Amygdala (tissue), 56 donors: ENCODE measurements at places on chromosomes 4 and X.

GRCh38 chrX:39140581-39140980 is 339.3 kb downstream of the MID1IP1 start:
- DNase-seq: no peak

DNA sequence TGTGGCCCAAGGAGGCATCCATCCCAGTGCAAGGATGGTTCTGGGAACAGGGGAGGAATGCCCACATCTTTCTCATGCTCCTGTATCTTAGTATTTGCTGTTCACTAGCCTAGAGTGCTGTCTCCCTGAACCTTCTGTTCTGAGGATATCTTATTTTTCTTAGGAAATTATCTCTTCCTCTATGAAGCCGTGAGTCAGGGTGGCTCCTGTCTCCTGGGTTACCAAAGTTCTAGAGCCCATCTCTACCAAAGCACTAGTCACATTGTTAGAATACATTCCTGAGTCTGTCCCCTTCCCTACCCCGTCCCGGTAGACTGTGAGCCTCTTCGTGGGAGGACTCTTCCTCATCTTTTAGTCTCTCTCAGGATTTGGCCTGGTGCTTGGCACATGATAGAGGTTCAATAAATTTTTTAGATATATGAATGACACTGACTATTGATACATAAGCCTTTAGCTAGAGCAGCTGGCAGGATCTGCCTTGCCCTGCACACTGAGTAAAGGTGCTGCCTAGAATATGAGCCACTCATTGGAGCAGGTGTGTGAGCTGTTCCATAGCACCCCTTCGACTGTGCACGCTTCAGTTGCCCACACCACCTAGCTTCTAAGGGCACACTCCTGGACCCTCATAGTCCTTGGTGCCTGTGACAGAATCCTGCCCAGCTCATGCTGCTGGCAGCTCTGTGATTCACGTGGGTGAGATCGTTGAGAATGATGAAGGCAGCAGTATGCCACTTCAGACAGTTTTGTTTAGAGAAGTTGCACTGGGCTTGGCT is 13.3 kb downstream of the CXCR3 start:
- no peak for DNase-seq

DNA sequence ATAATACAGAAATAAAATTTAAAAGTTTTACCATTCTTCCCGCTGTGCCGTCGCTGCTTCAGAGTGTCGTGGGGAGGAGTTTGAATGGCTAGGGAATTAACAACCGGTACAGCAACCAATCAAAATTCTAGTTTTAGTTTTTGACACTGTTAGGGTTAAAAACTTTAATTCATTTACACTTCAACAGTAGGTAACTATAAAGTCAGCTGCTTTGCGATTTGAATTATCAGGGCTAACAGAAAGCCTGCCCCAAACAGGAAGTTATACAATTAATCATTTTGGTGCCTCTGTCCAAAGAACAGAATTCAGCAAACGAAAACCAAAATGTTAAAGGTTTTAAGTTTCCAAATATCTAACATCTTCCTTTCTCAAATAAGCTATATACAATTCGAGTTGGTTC is 2.3 kb downstream of the HNRNPD start:
- no peak for DNase-seq

DNA sequence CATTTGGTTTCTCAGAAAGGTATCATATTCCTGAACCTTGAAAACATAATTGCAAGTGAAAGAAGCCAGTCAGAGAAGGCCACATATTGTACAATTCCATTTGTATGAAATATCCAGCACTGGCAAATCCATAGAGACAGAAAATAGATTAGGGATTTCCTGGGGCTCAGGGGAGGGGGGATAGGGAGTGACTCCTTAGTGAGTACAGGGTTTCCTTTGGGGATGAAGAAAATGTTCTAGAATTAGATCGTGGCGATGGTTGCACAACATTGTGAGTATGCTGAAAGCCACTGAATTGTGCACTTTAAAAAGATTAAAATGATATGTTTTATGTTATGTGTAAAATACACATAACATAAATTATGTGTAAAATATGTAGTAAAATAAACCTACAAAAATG is 10.3 kb downstream of the XPNPEP2 start:
- DNase-seq: no peak

DNA sequence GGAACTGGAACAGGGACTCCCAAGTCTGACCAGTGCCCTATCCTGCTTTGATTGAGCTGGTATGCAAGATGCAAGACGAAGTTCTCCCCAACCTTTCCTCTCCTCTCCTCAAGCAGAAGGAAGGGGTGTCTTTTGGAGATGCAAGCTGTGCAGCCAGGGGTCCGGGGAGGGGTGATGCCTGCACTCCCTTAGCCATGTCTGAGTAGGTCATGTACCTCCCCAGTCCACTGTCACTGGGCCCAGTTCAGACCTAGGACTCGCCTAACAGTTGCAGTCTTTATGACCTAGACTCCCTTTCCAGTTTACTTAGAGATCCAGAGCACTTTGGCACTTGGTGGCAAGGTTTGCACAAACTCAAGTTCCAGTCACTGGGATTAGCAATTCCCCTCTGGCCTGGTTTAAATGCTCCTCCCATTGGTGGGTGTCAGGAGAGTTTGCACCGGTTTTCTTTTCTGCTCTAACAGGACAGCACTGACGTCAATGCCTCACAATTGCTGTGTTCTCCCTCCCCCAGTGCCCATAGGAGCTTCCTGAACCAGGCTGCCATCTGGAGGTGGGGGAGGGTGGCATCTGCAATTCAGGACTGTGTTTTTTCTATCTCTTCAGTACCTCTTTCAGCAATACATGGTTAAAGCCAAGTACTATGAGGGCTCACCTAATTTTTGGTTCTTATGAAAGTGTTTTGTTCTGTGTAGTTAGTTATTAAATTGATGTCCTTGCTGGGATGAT is 782.2 kb downstream of the ARAP2 start:
- no peak for DNase-seq

DNA sequence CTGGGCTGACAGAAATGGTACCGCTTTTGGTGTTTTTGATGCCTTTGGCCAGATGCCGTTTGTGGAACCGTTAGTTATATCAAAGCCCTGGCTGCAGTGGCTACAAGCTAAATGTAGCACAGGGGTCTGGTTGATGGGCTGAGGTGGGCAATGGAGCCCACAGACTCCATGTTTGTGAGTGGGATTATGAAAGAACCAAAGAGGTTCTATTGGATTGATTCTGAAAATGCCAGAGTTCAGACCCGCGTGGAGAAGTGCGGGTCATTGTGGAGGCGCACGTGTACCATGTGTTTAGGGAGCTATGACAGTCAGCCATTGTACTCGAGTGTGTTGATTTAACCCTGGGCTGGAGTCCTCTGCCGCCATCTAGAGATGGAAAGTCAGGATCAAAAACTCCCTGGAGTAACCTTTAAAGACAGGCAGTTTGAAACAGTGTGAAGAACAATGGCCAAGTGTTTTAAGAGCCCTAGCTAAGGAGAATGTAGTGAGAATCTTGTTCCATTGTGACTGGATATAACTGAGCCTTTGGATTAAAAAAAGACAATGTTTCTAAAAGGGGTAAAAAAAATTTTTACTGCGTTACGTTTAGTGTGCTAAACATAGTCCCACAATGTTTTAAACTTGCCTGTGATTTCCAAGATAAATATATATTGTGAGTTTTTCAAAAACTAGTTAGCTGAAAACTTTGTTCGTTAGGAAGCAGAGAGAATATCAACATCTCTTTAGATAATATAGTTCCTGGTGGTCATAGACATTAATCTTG is 12.7 kb downstream of the ART3 start:
- peak; percentile 46 for DNase-seq

DNA sequence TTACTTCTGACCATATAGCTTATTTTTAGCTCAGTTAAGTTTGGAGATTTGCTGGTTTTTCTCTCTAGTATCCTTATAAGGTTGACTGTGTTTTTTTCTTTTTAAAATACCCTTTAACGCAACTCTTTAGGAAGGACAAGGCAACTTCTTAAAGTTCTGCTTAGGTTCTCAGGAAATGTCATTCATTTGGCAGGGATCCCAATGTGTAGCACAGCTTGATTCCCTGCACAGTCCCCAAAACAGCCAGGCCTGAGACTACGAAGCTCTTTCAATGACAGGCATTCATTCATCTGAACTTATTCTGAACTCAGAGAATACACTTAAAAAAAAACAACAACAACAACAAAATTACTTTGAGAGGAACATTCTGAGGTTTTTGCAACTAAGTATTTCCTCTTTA is 1765.8 kb downstream of the PCDH7 start:
- DNase-seq: no peak

GRCh38 chr4:30617836-30618235 is 102.3 kb upstream of the PCDH7 start:
- no peak for DNase-seq
